ENCODE measurements at places on chromosomes 7 and 10.

DNA sequence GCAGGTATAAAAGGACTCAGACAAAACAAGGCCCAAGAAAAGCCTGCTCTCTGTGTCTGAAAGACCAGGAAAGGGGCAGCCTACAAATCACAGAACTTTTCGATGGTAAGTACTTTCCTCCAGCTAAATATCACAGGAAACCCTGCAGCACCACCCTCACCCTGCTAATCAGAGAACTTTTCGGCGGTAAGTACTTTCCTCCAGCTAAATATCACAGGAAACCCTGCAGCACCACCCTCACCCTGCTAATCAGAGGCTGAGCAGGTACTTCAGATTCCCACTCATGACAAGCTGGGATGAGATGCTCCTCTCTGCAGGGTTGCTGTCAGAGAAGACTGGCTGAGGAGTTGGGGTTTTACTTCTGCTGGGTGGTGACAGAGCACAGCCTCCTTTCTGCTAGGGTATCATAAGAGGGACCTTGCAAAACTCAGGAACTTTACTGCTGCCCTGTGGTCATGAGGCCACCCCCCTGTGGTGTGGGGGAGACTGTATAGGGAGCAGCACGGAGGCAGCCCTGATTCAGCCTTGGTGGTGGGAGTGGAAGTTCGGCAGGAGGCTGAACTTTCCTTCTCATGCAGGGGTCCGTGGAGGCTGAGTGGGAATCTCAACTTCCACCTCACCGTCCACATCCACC, 7.2 kb downstream of the WDR37 start:
- no peak for DNase-seq

DNA sequence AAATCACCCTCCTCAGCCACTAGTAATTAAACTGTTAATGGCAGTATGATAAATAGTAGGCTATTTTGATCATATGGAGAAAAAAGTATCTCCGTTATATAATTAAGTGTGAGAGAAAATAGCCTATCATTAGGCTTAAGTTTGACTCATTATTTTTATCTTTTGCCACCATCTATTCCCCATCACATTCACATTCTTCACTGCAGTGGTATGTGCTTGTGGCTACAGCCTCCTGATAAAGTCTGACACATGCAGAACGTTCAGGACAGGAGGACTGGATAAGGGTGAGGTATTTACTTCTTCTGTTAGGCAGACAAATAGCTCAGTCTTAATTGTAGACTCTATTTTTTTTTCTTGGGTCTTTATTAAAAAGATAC, 5.8 kb downstream of the NEBL start:
- DNase-seq = no peak

DNA sequence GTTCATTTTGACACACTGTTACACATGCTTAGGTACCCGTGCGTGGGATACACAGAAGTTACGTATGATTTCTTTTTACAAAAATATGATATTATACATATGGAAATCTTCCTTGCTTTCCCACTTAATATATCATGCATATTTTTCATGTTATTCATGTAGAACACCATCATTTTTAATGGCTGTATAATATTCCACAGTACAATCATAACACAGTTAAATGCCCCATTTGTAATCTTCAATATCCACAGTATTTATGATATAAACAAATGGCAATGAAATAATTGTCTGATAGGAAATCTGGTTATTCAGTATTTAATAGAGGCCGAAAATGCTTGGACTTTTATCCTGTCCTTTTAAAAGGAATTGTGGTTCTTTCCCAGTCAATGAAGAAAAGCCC, 23.2 kb downstream of the VIPR2 start:
- no peak for DNase-seq

DNA sequence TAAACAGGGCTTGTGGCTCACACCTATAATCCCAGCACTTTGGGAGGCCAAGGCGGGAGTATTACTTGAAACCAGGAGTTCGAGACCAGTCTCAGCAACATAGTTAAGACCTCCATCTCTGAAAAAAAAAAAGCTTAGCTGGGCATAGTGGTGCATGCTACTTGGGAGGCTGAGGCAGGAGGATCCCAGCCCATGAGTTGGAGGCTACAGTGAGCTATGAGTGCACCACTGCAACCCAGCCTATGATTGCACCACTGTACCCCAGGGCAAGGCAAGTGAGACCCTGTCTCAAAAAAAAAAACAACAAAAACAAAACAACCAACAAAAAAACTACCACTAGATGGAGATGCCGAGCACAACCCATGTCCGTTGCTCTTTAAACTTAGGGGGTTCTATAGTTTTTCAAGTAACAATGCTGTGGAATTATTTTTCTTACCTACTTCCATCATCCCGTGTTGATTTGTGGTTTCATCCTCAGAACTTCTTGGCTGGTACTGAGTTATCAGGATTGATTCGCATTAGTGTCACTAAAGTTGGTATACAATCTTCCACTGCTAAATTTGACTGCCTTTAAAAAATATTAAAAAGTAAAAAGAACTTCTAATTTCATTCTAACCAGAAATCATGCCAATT, 12.2 kb upstream of the REPIN1 start:
- DNase-seq = peak; percentile 65

DNA sequence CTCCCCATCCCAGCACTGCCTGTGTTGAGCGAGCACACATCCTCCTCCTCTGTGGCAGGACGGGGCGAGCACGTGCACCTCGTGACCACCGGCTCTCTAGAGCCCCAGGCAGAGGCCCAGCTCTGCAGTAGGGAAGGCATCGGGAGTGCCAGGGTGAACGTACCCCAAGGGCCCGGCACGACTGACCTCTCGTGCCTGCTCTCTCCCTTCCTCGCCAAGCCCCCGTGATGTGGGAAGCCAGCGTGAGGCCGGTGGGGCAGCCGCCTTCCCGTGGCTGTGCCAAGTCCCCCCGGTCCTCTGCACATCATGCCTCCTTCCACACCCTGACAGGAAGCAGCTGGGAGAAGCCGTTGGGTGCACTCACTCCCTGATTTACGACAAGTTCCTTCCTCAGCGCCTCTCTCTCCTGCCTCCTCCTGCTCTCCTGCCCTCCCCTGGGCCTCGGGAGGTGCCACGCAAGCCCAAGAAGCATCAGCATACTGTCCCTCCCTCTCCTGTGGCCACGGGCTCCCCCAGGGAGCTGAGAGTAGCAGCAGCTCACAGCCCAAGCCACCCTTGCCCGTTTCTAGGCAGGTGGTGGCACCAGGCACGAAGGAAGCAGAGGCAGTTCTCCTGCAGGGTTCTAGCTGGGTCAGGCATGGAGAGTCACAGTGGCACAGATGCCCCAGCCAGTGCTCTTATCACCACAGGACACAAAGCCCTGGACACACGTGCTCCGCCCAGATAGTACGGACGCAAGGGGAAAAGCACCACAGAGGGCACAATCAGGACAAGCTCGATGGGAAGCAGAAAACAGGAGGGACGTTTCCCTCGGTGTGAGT, 47.0 kb downstream of the AMZ1 start:
- no peak for DNase-seq

DNA sequence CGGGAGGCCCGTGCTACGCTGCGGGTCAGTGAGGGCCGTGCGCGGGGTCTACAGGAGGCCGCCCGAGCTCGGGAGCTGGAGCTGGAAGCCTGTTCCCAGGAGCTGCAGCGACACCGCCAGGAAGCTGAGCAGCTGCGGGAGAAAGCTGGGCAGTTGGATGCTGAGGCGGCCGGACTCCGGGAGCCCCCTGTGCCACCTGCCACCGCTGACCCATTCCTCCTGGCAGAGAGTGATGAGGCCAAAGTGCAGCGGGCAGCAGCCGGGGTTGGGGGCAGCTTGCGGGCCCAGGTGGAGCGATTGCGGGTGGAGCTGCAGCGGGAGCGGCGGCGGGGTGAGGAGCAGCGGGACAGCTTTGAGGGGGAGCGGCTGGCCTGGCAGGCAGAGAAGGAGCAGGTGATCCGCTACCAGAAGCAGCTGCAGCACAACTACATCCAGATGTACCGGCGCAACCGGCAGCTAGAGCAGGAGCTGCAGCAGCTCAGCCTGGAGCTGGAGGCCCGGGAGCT, 7.0 kb downstream of the LZTS2 start:
- no peak for DNase-seq

GRCh38 chr10:12353399-12354242, 4.3 kb downstream of the CAMK1D start:
- DNase-seq = no peak

- no peak for DNase-seq
These were observed 178.2 kb downstream of the ARL4A start for GRCh38 chr7:12865593-12865992.

DNA sequence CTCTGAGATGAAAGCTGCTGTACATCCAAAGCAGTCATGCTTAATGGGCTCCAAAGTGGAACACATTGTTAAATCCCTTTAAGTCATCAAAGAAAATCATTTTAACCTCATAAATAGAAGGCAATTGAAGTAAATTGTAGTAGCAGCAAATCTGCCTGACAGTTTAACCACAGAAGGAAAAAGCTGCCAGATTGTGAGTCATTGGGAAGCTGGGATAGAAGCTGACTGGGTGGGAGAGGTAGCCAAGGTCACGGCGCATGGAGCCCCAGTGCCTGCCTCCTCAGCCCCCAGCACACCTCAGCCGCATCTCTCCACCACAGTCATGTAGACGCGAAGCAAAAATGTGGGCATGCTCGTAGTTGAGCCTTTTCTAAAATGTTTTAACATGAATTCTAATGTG, 44.0 kb downstream of the TARP start:
- DNase-seq = no peak

- DNase-seq = no peak
These were observed 22.3 kb downstream of the PALD1 start for GRCh38 chr10:70500812-70501301.

DNA sequence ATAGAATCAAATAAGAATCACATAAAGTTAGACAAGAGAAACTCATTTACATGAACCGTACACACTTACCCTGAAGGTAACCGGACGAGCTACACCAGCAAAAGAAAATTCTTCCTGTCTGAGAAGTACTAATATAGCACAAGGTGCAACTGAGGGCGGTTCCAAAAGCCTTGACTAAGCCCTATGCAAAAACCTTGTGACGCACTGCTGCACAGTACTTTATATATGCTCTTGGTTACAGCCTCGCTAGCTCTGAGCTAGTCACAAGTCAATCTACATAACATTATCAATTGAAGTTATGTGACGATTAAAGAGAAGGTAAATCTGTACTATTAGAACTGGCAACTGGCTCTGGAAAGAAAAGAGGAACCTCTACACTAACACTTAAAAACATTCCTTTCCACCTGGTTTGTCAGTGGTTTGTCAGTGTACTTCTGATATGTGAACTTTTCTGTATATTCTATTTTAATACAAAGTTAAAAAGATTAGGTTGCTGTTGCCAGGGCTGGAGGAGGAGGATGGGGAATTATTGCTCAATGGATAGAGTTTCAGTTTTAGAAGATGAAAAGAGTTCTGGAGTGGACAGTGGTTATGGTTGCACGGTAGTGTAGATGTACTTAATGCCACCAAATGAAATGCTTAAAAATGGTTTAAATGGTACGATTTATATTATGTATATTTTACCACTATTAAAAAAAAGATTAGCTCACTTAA, 21.6 kb downstream of the NT5C3A start:
- peak; percentile 8 for DNase-seq

GRCh38 chr10:26994743-26995142, 105.6 kb downstream of the ANKRD26 start:
- no peak for DNase-seq

DNA sequence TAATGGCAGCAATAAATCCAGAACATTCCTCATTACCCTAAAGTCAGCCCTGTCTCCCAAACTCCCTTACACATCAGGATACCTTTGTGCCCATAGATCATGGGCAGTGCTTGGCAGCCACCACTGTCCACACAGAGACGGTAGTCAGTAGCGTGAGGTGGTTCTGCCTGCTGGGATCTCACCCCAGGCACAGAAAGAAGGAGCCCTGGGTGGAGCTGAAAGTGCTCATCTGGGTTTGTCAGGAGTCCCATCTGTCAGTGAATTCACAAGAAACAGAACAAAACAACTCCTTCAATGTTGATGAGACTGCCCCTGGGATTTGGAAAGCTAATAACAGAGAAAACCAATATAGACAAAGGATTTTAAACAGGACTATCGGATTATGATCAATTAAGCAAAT, 90.2 kb upstream of the PRSS58 start:
- no peak for DNase-seq

GRCh38 chr10:116774728-116775151, 32.4 kb upstream of the HSPA12A start:
- no peak for DNase-seq

- DNase-seq = peak; percentile 62
These were observed 212.4 kb upstream of the YAE1 start for GRCh38 chr7:39353615-39354376.

DNA sequence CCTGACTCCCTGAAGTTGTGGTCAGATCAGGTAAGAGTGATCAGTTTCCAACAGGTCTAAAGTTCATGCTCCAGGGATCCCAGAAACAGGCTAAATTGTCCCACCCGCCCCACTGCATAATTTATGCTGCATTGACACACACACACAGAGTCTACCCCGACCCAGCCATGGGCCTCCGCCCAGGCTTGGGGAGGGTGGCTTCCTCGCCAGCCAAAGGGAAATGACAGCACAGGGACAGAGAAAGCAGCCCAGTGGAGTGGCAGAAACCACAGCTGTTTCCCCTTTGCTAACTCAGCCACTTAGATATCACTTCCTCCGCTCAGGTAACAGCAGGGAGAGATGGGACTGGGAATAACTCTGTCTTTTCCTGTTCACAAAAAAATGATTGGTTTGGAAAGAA, 9.4 kb downstream of the SH3PXD2A start:
- no peak for DNase-seq

DNA sequence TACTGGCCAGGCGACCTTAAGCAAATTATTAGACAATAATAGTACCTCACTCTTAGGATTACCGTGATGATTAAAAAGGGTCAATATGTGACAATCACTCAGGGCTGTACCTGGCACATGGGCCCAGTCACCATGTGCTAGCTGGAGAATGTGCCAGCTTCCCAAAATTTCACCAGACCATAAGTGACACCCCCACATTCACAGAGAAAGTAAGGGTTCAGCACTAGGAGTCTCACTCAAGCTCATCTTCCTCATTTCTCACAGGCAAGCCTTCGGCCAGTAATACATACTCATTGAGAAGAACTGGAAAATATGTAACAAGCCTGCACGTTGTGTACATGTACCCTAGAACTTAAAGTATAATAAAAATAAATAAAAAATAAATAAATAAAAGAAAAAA, 22.4 kb upstream of the C10orf71 start:
- no peak for DNase-seq

DNA sequence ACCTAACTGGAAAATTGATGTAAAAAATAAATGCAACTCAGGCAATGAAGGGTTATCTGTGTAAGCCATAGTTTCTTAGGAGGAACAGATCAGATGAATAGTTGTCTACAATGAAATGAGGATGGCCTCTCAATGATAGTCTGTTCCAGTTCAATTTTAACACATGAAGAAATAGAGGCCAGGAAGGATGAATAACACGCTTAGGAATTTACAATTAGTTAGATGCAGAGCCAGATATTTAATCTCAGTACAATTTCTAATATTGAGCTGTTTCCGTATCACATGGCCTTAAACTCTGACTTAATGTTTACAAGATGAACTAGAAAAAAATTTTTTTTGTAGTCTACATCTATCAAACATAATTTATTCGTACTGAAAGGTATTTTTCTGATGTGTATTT, 176.6 kb downstream of the GALNT11 start:
- DNase-seq = no peak

- no peak for DNase-seq
These were observed 61.4 kb downstream of the CDK14 start for GRCh38 chr7:90657481-90657880.

Measured in HEK293T (cell line).